ENCODE measurements at places on chromosomes 11 and 22. TPM values are rescaled to one million over a fixed set of nuclear protein-coding genes. Genes with fewer than 3 reads are reported as not detected.
A peak's percentile ranks its signal among the peaks of the same experiment; 100 is the strongest.

- no peaks in the 10 kb centered on the region for H3K27me3 ChIP-seq
- peaks cover 8% of the 10 kb centered on the region for H3K4me1 ChIP-seq
- H3K4me3 ChIP-seq: no peak overlapping the region
- DNase-seq: no peak
- H3K36me3 ChIP-seq: no peaks in the 10 kb centered on the region
Measured at GRCh38 chr11:80621871-80622270, 1181.0 kb upstream of the TENM4 start.

DNA sequence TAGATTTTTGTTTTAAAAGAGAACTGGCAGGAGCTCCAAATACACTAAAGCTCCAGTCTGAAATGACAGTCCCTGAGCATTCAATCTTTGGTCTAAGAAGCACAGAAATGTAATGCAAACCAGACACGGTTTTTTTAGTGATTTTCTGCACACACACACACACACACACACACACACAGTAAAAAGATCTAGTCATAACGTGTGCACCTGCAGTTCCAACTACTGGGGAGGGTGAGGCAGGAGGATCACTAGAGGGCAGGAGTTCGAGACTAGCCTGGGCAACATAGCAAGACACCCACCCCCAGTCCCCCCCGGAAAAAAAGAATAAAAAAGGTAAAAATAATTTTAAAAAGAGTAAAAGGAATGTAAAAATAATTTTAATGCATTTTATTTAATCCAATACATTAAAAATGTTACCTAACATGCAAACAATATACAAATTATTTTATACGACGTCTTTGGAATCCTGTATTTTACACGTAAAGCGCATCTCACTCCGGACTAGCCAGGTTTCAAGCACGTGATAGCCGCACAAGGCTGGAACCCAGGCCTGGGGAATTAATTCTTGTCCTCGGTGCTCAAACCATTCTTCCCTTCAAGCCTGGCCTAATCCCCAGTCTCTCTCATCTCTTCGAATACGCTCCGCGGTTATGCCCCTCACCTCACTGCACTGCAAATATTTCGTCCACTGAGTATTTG, 762 bp upstream of the TBC1D22A start:
- H3K4me3 ChIP-seq: peak overlapping the region; percentile 95
- no peaks in the 10 kb centered on the region for H3K27me3 ChIP-seq
- H3K36me3 ChIP-seq: no peaks in the 10 kb centered on the region
- H3K27ac ChIP-seq: peak overlapping the region; percentile 96

DNA sequence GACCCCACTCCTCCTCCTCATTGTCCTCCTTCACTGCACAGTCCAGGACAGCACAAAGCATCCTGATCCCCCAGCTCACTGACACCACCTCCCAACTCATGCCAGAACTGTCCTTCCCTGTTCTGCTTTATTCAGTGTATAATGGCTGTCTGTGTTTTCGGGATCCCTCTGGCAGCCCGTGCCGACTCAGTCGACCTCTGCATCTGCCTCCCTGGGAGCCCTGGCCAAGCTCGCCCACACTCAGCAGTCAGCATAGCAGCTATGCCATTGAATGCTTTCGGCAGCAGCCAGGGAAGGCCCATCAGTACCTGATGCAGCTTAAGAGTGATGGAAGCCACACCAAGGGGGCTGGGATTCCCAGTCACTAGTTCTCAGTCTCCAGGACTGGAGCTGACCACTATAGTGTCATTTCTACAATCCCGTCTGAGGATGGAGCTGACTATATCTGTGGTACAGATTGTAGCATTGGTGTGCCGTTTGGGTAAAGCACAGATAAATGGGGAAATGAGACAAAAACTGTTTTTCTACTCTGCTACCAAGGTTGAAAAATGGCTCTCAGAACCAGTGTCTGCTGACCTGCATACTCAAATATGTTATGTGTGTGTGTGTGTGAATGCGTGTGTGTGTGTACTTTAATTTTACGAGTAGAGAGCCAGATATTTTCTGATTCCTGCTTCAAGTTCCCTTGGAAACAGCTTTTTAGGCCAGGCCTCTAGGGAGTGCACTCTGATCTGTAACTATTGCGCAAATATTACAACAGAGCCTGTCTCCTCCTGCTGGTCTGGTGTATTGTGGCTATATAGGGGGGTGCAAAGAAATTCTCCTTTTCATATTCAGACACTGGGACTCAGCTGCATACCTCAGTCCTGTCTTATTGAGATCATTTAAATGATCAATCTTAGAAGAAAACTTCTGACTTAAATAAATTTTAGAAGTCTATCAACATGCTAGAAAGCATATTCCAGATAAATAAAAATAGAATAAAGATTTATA, 78.8 kb upstream of the TOP3B start:
- no peak overlapping the region for H3K27ac ChIP-seq
- peaks cover 100% of the 10 kb centered on the region for H3K27me3 ChIP-seq
- no peaks in the 10 kb centered on the region for H3K36me3 ChIP-seq
- no peak for DNase-seq
- H3K4me1 ChIP-seq: no peaks in the 10 kb centered on the region

GRCh38 chr11:33701302-33702230, 940 bp upstream of the C11orf91 start:
- H3K27me3 ChIP-seq: peaks cover 10% of the 10 kb centered on the region
- DNase-seq: no peak
- peak overlapping the region; percentile 79 for H3K27ac ChIP-seq
- peak overlapping the region; percentile 76 for H3K4me3 ChIP-seq

DNA sequence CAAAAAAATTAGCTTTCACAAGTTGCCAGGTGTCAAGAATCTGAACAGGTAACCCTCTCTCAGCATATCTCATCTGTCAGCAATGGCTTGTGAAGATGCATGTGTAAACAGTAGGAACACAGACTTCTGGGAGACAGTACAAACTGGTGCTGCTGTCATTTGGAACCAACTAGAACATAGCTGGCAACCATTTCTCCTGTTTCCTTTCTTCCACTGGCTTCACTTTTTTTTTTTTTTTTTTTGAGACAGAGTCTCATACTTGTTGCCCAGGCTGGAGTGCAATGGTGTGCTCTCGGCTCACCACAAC, 2.1 kb upstream of the PIK3C2A start:
- DNase-seq: no peak
- peak overlapping the region; percentile 77 for H3K4me3 ChIP-seq
- H3K36me3 ChIP-seq: 0 out of 2 replicates have a peak, but pooled peaks cover 9% of the 10 kb centered on the region
- H3K27ac ChIP-seq: no peak overlapping the region

DNA sequence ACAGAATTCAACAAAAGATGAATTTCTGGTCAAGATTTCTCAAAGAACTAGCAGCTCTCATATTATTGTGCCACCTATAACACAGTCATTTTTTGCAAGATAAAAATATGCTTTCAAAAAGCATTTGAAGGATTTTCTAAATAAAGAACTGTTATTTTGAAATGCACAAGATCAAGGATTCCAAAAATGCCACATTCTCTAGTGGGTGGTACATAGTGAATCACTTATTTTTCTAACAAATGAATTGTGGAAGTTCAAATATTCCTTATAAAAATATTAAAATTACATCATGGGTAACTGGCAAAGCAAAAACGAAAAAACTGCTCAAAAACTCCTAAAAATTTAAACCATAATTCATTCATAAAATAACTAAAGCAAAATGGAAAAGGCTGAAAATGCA, 2.1 kb downstream of the RNF141 start:
- peaks cover 9% of the 10 kb centered on the region for H3K4me1 ChIP-seq
- H3K27me3 ChIP-seq: peaks cover 9% of the 10 kb centered on the region
- DNase-seq: no peak
- H3K36me3 ChIP-seq: no peaks in the 10 kb centered on the region
- H3K27ac ChIP-seq: no peak overlapping the region

The OR52H1 gene
- 0.28 TPM for total RNA-seq

The C22orf42 gene
- total RNA-seq: 0.76 TPM
